Left renal cortex interstitium (tissue), 4 donors: ENCODE measurements at places on chromosomes 1 and 21. TPM values are rescaled to one million over a fixed set of nuclear protein-coding genes. Genes with fewer than 3 reads are reported as not detected.

GRCh38 chr21:45590726-45591618, 48.7 kb upstream of the SLC19A1 start:
- no peak for DNase-seq

DNA sequence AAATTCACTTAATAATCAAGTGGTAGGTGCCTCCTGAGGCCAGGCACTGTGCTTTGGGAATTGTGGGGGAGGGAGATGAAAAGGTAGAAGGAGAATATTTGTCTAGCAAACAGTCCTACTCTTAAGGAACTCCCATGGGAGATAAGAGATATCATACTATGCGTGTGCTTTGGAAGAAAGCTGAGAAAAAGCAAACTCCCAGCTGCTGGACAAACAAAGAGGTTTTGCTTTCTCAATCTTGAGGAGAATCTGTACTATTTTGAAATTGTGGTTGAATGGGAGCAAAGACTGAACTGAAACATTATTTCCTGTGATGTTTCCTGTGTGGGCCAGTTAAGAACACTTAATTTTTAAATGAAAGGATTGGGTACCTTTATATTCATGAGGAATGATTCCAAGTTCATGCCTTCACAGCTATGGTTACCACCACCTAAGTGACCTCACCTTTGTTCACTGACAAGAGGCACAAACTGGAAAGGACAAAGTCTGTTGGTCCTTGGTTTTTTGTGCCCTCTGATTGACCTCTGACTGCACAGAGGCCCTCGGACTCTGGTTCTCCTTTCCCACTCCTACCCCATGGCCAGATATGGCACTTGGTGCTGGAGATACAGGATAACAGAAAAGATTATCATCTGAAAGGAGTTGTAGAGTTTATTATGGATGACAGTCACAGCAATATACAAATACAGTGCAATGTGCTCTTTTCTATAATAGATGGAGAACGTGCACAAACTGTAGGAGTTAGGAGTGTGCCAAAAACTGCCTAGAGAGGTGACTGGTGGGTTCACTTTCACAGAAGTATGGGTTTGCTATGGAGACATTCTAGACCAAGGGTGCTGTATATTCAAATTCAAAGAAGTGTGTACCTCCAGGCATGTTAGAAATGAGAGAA, 1.6 kb downstream of the CD53 start:
- no peak for DNase-seq

- no peak for DNase-seq
Observed at GRCh38 chr1:63775418-63776127, 1.8 kb downstream of the ROR1 start.

The TCHH gene
- polyA plus RNA-seq = 0.06 TPM

DNA sequence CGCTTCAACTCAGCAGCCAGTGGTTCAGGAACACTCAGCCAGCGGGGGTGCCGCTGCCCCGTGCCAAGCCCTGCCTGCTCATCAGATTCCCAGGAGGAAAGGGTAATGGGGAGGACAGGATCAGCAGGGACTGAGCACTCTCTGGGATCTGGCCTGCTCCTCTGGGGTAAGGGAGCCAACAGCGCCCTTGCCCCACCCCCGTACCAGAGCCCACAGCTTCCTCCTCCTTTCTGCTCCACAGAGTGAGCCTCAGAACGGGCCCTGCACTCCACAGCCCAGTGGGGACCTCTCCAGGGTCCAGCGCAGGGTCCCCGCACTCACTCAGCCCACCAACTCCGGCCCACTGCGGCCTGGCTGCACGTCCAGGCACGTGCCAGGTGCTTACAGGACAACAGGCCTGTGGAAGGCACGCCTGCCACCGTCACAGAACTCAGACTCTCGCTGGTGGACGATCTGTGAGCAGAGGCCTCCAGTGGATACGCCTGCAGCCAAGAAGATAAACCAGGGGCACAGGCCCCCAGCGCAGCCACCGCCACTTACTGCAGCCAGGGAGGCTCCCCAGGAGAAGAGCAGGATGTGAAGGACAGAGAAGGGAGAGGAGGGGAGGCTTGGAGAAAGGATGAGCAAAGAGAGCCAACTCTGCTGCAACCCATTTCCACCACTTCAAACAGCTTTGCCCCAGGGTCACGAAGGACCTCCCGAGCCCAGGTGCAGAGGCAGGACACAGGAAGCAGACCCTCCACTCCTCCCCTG, 2.1 kb downstream of the MEGF6 start:
- DNase-seq = no peak

The PTPRU gene
- polyA plus RNA-seq = 16.0 TPM

DNA sequence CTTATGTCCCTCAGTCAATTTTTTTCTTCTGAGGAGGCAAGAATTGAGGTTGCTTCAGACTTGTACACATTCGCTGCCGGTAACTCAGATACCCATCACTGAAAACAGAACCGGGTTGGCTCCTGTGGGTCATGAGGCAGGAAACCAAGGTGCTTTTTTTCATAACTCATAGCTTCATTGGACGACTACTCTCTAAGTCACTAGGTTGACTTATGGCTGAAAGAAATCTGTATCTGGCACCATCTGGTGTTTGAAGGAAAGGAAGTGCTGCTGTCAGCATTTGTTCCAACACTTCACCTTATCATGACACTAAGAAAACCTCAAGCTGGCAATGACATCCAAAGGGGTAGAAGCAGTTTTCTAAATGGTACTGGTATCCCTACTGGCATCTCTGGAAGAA, 82.3 kb downstream of the TBX19 start:
- DNase-seq = no peak

- no peak for DNase-seq
Observed at GRCh38 chr1:107297681-107298080, 156.8 kb downstream of the NTNG1 start.

- DNase-seq = no peak
Observed at GRCh38 chr1:153629971-153630370, 1.7 kb downstream of the S100A1 start.

DNA sequence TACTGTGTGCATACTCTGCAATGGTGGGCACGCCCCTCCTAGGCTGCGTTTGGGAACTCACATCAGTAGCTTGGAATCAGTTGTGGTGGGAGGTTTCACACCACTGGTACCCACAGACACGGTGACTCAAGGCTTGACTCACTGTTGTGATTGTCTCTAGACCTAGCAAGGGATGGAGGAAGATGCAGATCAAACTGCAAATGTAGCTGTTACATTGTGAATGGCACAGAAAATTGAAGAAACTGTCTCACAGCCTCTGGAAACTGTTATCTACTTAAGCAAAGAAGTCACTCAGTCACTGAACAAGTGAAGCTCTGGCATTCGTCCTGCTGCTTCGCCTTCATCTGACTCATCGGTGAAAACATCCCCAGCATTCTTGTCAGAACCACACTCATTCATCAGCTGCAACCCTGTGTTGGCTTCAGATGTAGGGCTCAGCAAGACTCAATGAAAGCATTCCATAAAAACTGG, 59.5 kb downstream of the POFUT2 start:
- no peak for DNase-seq

The CADM3 gene
- polyA plus RNA-seq = 0.08 TPM

The PTGFR gene
- 0.28 TPM for polyA plus RNA-seq

DNA sequence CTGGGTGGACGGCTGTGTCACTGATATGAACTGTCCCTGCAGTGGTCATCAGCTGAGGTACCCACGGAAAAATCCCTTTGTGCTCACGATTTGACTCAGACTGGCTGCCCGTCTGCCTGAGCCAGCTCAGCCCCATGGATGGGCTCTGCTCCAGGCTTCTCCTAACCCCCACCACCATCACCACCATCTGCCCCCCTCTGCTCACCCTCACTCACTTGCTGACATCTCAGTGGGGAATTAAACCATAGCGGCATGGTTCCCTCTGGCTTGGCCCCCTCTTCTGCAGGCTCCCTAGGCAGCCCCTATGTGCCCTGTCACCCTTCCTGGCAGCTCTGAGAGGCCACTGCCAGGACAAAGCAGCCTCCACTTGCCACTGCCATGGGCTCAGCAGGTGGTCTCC, 17.3 kb downstream of the SLC6A9 start:
- DNase-seq = no peak

DNA sequence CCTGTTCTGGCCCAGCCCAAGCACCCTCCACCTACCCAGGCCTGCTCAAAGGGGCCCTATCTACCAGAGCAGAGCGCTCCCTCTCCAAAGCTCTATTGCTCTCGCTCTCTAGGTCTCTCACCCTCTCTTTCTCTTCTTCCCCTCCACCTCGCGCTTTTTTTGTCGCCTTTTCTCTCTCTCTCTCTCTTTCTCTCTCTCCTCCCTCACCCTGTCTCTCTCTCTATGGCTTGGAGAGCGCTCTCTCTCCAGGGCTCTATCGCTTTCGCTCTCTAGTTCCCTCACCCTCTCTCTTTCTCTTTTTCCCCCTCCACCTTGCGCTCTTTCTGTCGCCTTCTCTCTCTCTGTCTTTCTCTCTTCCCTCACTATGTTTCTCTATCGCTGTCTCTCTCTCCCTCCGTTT, 3.4 kb upstream of the ZNF678 start:
- DNase-seq = no peak

DNA sequence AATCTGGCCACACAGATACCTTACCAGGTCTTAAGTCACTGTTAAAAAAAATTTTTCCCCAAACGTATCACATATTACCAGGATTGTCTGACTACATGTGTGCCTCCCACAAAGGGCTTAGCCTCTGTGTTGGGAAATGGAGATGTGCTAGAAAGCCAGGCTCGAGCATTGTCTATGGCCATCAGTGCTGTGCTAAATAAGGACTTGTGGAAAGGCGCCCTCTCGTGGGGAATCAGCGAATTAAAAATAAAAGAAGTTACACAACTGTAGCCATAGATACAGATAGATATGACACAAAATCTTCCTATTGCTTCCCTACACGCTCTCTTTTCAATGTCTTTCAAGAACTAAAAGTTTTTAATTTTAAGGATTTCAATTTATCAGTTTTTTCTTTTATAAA, 47.5 kb upstream of the CRNN start:
- DNase-seq = no peak

GRCh38 chr1:202107801-202108731, 14.7 kb upstream of the GPR37L1 start:
- DNase-seq = no peak

- DNase-seq = no peak
Observed at GRCh38 chr1:20469406-20470076, 16.5 kb downstream of the CAMK2N1 start.

- DNase-seq = no peak
Observed at GRCh38 chr1:156104861-156105832, 9.4 kb upstream of the LMNA start.

- no peak for DNase-seq
Observed at GRCh38 chr1:159181328-159182024, 10.1 kb downstream of the CADM3 start.

The KRTAP7-1 gene
- polyA plus RNA-seq = not detected

DNA sequence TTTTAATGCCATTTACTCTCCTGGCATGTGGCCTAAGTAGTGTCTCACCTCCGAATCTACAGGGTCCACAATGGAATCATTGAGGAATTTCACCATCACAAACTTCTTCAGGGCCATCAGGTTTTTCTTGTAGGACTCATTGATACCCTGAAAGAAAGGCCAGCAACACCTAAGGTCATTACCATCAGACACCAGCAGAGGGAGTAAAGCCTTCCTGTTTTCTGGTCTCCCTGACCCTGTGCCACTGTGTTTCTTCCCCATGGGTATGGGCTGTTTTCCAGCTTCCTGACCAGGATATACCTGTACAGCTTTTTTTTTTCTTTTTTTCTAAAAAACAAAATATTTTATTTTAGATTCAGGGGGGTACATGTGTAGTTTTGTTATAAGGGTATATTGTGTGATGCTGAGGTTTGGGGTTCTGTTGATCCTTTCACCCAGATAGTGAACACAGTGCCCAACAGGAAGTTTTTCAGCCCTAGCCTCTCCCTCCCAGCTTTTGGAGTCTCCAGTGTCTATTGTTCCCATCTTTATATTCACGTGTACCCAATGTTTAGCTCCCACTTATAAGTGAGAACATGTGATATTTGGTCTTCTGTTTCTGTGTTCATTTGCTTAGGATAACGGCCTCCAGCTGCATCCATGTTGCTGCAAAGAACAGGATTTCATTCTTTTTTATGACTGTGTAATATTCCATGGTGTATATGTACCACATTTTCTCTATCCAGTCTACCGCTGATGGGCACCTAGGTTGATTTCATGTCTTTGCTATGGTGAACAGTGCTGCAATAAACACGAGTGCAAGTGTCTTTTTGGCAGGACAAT, 18.3 kb downstream of the PPT1 start:
- peak; percentile 44 for DNase-seq

DNA sequence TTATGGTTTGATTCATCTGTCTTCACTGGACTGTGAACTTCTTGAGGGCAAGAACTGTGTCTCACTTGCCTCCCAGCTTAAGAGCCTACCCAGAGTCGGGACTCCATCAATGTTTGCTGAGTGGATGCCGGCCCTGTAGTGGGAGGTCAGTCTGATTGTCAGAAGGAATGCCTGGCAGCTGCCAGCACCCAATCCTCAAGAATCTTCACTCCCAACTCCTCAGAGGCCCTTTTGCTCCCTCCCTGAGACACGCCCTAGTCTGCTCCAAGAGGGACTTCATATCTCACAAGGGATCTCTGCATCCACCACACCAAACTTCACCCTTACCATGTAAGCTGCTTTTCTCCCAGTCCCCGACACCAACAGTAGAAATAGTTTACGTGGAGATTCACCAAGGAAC, 15.2 kb upstream of the KDM4A start:
- DNase-seq = no peak

The GNPAT gene
- polyA plus RNA-seq = 62.3 TPM

DNA sequence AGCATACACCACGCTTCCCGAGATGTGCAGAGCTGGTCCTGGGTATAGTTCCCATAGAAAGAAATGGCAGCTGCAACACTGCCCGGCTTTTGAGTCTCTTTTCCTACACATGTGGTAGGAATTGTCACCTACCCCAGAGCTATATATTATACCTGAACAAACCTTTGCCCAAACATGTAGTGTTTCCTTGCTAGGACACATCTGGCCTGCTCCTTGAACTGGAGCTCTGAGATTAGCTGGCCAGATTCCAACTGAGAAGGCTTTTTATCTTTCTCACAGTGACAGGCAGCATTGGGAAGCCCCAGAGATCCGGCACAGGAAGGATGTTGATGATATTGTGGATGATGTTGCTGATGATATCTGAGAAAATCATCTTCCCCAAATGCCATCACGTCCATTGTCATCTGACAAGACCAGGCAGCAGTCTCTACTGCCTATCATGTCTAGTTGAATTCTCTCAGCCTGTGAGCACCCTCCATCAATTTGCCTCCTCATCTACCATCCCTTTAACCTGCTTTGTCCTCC, 115.0 kb upstream of the SMYD2 start:
- no peak for DNase-seq

- DNase-seq = no peak
Observed at GRCh38 chr1:100720101-100720500, 559 bp downstream of the VCAM1 start.

- no peak for DNase-seq
Observed at GRCh38 chr1:14788080-14788479, 189.6 kb downstream of the KAZN start.

GRCh38 chr1:230806552-230806951, 59.4 kb downstream of the CAPN9 start:
- no peak for DNase-seq

The PLPPR4 gene
- 1.5 TPM for polyA plus RNA-seq

- no peak for DNase-seq
Observed at GRCh38 chr1:5691795-5692509, 300.3 kb downstream of the NPHP4 start.

- DNase-seq = no peak
Observed at GRCh38 chr1:11778336-11778735, 16.3 kb downstream of the C1orf167 start.

The PCNX2 gene
- 11.6 TPM for polyA plus RNA-seq

The RHD gene
- 2.9 TPM for polyA plus RNA-seq

The SLC1A7 gene
- 0.14 TPM for polyA plus RNA-seq

The ACBD3 gene
- 50.5 TPM for polyA plus RNA-seq

- DNase-seq = no peak
Observed at GRCh38 chr1:20703124-20703756, 14.6 kb downstream of the KIF17 start.

GRCh38 chr1:222256058-222256457, 291.8 kb downstream of the HHIPL2 start:
- no peak for DNase-seq

The FDPS gene
- polyA plus RNA-seq = 176 TPM
